Muscle of arm (tissue), 14 donors: ENCODE measurements at places on chromosomes 3 and 15. TPM values are rescaled to one million over a fixed set of nuclear protein-coding genes. Genes with fewer than 3 reads are reported as not detected.
A peak's percentile ranks its signal among the peaks of the same experiment; 100 is the strongest.

The CCR5 gene
- polyA plus RNA-seq, result not detected

DNA sequence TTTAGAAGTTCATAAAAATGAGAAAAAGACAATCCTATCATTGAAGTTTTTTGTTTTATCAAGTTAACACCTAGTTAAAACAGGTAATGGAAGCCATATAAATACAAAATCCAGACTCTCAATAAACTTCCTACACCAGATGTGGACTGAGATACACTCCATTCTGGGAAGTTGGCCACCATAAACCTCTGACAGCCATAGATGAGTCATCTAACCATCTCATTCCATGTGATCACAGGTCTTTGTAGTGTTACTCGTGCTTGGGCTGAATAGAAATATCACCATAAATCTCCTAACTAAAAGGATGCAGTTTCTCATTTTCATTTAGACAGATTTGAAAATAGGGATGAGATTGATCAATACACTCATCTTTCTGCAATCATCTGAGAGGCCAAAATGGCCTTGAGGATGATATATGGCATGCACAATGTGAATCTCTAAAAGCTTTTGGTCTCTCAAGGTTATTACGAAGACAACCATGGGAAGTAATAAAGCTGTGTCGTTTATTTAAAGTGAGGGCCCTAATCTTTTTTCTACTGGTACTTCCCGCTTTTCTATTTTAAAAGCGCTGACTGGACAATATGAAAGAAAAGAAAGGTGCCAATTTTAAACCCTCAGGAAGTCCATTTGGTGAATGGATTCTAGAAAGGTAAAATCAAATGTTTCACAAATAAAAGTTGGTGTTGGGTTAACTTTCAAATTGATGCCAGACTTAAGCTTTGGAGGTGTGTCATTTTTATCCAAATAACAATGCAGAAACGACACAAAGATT, 155.5 kb downstream of the POLR2M start:
- no peak for DNase-seq

GRCh38 chr15:71542836-71543235, 267.5 kb upstream of the NR2E3 start:
- no peak for DNase-seq

The STRIT1 gene
- 66.9 TPM for polyA plus RNA-seq

The GTF2A2 gene
- polyA plus RNA-seq, result not detected

DNA sequence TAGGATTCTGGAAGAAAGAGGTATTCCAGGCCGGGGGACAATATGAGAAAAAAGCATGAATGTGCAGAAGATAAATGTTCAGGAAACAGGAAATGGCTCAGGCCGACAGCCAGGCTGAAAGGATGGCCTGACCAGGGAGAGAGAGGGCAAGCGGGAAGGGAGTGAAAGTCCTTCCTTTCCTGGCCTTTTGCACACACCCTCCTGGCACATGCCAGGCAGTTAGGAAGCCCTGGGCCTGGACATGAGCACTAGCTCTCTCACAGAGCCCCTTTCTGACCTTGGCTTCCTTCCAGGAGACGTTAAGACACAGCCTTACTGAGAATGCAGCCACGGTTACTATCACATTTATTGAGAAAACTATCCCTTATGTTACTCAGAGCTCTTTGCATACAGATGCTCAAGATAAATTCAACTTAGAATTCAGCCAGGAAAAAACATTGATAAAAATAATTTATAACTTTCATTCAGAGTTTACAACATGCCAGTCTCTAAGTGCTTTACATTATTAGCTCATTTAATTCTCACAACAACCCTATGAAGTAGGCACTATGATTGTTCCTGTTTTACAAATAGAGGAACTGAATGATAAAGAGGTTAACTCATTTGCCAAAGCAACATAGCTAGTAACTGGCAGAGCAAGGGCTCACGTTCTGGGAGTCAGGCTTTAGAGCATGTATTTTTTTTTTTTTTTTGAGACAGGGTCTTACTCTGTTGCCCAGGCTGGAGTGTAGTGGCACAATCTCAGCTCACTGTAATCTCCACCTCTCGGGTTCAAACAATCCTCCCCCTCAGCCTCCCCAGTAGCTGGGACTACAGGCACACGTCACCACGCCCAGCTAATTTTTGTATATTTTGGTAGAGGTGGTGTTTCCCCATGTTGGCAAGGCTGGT, 39.4 kb upstream of the SMAD3 start:
- peak; percentile 52 for DNase-seq

- DNase-seq, result peak; percentile 33
Observed at GRCh38 chr3:178966299-178967176, 105.1 kb downstream of the ZMAT3 start.

The COPS2 gene
- 132 TPM for polyA plus RNA-seq

DNA sequence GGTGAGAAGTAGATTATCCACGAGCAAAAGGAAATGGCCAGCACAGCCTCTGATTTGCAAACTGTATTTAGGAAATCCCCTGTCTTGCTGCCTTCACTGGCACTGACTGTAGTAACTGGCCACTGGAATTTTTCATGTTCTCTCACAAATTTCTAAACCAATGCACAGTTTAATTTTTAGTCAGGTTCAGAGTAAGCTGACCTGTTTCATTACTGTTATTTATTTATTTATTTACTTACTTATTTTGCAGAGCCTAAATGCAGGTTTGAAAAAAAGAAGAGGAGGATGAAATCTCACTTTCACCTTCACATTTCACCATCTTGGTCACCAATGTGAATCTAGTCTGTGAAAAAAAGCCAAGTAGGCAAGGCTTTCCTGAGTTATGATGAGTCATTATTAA, 291.0 kb downstream of the PLOD2 start:
- DNase-seq, result no peak

- DNase-seq, result no peak
Observed at GRCh38 chr3:187987924-187988323, 166.0 kb upstream of the LPP start.

The OR5K2 gene
- polyA plus RNA-seq, result not detected

- DNase-seq, result peak; percentile 31
Observed at GRCh38 chr3:32421991-32422859, 30.6 kb downstream of the CMTM7 start.

DNA sequence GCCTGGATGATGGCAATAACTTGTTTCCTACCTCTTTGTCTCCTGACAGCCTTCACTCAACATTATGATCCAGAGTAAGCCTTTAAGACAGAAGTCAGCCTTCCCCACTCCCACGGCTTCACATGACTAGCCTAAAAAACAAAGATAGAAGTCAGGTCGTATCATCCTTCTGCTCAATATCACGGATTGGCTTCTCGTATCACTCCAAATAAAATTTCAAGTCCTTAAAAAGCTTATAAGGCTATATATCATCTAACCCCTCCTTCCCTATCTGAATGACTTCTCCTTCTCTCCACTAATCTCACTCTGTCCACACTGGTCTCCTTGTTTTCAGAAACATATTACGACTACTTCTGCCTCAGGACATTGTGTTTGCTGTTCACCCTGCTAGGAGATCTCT, 47.7 kb upstream of the AP4E1 start:
- DNase-seq, result no peak

The NKIRAS1 gene
- 15.1 TPM for polyA plus RNA-seq

DNA sequence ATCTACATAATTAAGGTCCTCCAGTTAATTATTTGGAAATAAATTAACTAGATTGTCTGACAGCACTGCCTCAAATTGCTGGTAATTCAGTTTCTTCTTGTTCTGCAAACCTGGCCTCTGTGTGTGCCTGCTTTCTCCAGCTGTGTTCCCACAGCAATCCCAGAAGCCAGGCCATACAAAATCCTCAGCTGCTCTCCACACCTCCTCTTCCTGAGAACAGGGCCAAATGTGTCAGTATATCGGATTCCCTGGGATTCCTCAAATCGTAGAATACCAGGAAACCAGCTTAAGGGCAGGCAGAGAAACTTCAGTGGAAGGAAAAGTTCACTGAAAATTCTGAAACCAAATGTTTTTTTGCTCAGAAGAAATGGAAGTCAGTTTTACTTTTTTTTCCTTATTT, 261.4 kb downstream of the ZMAT3 start:
- DNase-seq, result peak; percentile 69

The CYP8B1 gene
- polyA plus RNA-seq, result 0.04 TPM

DNA sequence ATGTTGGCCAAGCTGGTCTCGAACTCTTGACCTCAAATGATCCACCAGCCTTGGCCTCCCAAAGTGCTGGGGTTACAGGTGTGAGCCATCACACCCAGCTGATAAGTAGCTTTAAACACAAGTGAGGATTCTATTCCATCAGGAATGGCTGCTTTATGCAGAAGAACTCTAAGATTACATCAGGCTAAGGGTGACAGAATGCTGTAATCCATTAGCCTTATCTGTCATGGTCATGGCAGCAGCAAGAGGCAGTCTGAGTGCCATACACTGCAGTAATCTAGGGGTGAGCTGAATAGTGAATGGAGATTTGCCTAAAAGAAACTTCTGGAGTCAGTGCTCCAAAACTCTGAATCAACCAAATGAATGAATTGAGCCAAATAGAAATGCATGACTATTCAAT, 39.6 kb downstream of the LIPC start:
- DNase-seq, result no peak

The MAGI1 gene
- polyA plus RNA-seq, result 11.2 TPM

- DNase-seq, result no peak
Observed at GRCh38 chr15:52004806-52005205, 14.2 kb upstream of the MAPK6 start.

GRCh38 chr3:436053-436452, 239.5 kb downstream of the CHL1 start:
- no peak for DNase-seq

The CD276 gene
- polyA plus RNA-seq, result 149 TPM

GRCh38 chr3:17195192-17195611, 310.4 kb downstream of the PLCL2 start:
- no peak for DNase-seq

DNA sequence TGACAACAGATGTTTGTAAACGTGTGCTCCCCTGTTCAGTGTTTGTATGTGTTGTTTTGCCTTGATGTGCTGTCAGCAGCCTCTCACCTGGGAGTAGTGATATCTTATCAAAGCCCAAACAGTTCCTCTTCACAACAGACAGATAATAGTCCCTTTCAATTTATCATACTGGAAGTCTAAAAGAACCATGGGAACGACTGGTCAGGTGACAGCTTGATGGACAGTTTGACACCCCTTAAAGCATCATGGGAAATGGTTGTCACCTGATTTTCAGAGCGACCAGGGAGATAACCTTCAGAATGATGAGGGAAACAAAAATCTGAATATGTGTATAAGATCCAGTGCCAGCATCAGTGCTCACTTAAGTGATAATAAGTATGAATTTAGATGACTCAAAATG, 146.3 kb upstream of the SOX2 start:
- no peak for DNase-seq

- no peak for DNase-seq
Observed at GRCh38 chr3:45544717-45545296, 49.7 kb upstream of the LIMD1 start.

The IL17RB gene
- polyA plus RNA-seq, result 3.5 TPM

GRCh38 chr3:151501923-151502632, 41.2 kb upstream of the IGSF10 start:
- no peak for DNase-seq

- no peak for DNase-seq
Observed at GRCh38 chr15:48374472-48374871, 43.2 kb downstream of the DUT start.

The RBP2 gene
- polyA plus RNA-seq, result not detected

DNA sequence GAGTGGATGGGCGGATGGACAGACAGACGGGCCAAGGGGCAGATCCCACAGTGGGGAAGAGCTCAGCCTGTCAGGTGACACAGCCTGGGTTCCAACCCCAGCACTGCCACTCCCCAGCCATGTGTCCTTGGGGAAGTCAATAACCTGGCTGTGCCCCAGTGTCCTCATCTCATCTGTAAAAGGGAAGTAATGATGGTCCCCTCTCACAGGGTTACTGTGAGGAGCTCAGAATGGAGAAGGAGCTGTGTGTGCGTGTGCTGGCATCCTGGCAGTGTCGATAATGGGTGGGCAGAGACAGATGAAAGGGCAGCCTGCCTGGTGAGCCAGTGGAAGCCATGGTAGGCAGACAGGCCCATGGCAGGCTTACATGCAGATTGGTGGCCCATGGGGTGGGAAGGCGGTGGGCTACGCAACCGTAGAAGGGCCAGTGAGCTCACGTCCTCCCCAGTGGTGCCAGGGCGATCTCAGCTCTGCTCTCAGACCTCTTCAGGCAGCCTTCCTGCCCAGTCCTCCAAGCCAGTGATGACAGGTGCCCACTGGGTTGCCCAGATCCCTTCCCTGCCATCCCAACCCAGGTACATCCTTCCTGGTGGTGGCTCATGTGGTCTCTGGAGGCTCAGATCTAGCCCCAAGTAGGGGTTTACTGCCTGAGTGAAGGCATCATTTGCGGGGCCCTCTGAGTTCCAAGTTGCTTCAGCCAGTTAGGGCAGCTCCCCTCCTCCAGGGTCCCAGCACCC, 2.3 kb upstream of the DNAJB8 start:
- DNase-seq, result no peak

DNA sequence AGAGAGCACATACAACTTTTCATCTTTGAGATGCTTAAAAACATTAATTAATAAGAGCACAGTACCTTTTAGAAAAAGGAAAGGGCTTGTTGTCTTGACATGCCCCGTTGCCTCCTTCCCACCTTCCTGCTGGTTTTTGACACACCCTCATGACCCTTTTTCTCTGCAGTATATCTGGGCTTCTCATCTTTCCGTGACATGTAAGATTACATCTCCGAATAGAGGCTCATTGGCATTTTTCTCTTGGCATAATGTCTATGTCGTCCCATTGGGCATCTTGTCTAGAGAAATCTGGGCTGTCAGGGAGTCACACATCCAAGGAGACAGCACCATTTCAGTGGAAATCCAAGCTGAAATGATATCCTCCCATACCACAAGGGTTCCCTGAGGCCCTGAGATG, 64.1 kb downstream of the LRTM1 start:
- no peak for DNase-seq

DNA sequence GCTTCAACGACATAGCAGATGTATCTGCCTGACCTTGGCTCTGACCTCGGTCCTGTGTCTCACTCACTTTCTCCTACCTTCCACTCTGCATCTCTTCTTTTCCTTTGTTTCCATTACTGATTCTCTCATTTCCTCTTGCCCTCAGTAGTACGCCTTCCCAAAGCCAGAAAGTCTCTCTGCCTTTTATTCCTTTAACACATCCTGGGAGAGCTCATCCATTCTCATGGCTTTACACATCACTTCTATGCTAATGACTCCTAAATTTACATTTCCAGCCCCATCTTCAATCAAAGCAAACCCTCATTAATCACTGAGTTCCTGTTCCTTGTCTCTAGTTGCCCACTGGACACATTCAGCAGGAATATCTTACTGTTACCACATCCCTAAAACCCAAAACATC, 938.6 kb downstream of the NTRK3 start:
- DNase-seq, result no peak

The IL20RB gene
- 1.1 TPM for polyA plus RNA-seq

DNA sequence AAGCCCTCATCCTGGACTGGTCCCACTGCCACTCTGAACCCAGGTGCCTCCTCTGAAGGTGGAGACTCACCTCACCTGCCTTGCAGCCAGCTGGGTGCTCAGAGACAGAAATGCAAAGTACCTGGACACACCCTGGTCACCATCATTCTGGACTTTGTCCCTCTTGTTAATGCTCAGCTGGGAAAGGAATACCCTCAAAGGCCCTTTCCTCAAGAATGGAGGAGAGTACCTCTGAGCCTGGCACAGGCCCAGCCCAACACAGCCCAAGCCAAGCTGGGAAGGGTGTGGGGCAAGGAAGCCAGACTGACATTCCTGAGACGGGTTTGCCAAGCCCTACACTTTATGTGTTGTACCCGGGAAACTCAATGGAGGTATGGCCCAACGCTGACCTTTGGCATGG, 983 bp upstream of the ALAS1 start:
- DNase-seq, result no peak

- no peak for DNase-seq
Observed at GRCh38 chr3:102248981-102249705, 185.7 kb upstream of the ZPLD1 start.
